ENCODE measurements at places on chromosomes 5 and 9.

DNA sequence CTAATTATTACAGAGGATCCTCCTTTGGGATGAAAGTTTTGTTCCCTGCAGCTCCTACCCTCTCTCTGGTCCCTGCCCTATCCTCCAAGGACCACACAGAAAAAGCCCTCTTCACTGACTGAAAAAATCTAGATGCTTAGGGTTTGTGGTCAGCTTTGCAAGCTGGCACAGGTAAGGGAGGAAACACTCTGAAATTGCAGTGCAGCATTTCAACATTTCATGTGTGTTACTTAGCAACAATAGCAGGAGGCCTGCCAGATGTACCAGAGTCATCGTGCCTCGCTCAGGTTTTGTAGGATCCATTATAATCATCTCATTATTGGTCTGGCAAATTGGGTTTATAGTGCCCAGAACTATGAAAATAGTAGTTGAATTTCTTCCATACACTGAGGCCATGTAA, 109.5 kb downstream of the PALM2AKAP2 start:
- no peak for DNase-seq

- no peak for DNase-seq
Measured at GRCh38 chr9:125156551-125156950, 13.2 kb upstream of the SCAI start.

GRCh38 chr5:129619782-129620181, 128.1 kb upstream of the MINAR2 start:
- DNase-seq, result no peak

GRCh38 chr5:17229313-17229712, 11.9 kb downstream of the BASP1 start:
- DNase-seq, result no peak

- DNase-seq, result no peak
Measured at GRCh38 chr5:3625626-3626025, 30.0 kb downstream of the IRX1 start.

GRCh38 chr5:127038550-127038949, 8.2 kb upstream of the MARCHF3 start:
- DNase-seq, result no peak
